Stimulated activated CD8-positive, alpha-beta memory T cell treated with anti-CD3 and anti-CD28 coated beads, Interleukin-15, amount 100 ng/mL, for 1 hour (primary cell): ENCODE measurements at places on chromosomes 3 and 15.

GRCh38 chr15:71773206-71773859, 37.0 kb upstream of the NR2E3 start:
- no peak for DNase-seq

DNA sequence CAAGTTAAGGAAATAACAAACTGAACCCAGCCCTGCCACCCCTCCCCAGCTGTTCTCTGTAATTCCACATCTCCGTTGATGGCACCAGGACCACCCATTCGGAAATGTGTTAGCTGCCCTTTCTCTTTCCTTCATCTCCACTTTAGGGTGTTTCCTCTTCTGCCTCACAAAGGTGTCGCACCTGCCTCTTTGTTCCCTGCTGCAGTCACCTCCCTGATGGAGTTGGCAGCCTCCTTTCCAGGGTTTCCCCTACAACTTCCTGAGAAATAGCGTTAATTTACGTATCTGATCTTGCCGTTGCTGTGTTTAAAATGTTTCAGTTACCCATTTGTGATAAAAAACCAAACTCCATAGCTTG, 57.3 kb downstream of the GPR171 start:
- no peak for DNase-seq

DNA sequence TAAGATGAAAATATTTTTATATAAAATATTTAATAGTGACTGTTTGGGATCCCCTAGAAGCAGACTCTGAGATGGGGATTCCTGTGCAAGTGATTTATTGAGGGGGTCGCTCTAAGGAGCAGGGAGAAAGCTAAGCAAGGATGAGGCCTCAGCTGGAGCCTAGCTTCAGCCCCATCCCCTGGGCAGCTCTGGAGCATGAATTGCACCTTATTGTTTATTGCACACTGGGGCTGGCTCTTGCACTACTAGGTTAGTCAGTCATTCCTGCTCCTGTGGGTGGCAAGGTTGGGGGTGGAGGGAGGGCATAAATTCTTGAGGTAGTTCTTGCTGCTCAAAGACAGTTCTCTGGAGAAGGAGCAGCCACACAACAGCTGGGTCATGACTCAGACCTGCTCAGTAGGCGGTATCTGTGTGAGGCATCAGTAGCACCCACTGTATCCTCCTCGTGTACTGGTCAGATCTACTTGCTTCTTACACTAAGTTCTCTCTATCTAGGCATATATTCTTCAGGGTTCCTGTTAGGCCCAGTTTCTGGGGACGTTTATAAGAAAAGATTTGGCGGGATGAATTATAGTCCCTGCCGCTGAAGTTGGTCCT, 27.2 kb upstream of the TNFSF10 start:
- DNase-seq = peak; percentile 18

GRCh38 chr3:11335056-11335608, 62.9 kb downstream of the ATG7 start:
- no peak for DNase-seq

DNA sequence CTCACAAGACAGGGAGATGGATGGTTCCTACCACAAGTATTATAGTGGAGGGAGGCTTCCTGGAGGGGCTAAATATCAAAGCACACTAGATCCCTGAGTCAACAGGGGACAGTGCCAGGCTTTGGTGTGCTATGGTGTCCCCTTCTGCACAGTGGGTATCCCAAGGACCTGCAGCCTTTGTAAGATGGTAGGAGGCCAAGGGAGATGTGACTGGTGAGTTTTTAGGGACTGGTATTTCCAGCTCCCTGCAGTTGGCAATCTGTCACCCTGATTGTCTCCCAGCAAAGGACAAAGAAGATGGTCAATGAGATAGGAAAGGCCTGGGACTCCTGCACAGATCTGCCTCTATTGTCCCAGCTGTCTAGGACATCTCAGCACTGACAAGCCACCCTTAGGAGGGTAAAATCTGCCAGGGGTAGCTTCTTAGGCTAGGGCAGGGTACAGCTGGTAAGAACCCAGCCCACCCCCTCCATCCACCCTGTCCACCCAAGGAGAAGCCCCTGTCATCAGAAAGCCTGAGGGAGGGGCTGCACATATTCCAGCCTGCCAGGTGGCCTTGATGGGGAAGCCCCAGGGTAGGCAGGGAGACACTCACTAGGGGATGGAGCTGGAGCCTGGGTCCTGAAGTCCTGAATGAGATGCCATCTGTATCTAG, 631 bp downstream of the CYP1A1 start:
- no peak for DNase-seq

DNA sequence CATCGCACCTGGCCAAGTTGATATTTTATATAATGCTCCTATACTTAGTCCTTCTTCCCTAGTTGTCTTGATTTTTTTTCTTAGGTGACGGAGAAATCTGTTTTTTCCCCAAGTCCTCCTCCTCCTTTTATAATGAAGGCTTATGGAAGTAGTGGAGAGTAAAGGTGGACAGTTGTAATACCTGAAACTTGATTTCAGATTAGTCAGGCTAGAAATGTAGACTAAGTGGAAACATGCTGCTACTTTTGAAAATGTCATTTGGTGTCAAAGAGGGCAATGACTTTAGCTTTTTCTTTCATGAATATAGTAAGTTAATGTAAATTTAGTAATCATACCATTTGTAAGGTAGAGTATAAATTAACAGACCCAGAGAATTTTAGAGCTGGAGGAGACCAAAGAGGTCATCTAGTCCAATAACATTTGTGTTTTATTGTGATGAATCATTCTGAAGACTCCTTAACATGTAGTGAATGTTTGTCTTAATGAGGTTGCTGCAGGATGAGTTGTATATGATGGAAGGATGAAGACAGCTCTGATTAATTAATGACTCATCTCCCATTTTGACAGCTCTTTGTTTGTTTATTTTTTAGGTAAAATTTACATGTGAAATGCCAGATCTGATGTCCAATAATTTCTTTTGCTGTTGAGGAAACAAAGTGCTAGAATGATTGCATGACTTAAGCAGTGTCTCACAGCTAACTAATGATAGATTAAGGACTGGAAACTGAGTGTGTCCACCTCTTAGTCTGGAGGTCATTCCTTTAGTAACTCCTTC, 8.7 kb downstream of the CTDSPL2 start:
- DNase-seq = no peak

DNA sequence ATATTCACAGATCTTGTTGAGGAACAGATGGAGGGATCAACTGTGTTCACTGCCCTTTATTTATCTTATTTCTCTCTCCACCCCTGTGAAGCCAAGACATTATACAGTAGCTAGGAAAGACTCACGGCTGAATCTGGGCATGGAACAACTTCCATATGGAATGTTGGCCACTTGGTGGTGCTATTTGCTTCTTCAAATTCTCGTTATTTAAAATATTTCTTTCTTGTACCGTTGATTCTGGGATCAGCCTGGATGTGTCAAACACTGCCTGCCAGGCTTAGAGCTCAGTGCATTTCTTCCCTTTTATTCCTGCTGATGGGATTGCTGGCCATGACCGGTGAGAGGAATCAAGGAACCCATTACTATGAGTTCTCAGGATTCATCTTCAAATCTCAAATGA, 17.5 kb upstream of the GASK1A start:
- DNase-seq = no peak

DNA sequence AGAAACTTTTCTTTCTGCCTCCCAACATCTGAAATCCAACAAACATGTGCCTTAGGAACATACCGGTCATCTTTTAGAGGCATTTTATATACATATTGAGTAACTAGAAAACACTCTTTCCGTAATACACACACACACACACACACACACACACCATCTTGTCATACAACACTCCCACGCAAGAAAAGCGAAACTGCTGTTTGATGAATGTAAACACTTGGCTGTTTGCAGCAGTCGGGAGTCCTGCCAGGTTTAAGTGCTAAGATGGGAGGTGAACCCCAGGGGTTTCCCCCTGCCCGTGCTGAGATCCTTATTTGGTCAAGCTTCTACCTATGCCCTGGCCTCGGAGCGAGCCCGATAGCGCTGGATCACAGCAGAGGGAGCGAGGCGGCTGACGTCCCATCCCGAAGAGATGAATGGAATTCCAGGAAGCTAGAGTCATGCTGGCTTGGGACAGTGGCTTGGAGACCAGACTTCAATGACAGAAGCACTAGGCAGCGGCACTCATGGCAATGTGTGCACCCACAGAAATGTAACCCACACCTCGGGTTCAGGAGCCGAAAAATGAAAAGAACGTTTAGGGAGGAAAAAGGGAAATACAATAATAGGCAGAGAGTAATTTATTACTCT, 1.3 kb upstream of the THBS1 start:
- DNase-seq = no peak

DNA sequence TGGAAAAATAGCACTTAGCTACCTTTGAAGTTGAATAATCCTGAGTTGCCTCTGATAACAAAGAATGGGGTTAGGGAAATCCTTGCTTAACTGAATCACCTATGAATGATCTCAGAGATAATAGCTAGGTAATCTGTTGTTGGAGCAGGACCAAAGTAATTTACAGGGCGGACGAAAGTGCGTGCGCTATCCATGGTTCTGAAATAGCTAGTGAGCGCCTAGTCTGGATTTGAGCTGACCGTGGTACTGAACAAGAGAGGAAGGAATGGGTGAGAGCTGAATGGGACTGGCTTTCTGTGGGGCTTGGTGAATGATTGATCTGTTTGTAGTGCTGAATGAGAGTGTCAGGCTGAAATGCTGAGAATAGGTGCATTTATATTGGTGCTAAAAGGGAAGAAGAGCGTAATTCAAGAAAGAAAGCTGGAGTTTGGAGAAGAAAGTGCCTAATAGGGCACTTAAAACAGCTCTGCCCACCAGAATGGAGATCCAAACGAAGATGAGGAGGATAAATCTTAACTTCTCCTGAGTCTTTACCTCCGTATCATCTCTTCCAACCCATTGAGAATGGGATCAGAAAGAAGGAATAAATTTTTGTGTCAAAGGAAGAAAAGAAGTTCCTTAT, 10.1 kb downstream of the SCN10A start:
- DNase-seq = no peak

DNA sequence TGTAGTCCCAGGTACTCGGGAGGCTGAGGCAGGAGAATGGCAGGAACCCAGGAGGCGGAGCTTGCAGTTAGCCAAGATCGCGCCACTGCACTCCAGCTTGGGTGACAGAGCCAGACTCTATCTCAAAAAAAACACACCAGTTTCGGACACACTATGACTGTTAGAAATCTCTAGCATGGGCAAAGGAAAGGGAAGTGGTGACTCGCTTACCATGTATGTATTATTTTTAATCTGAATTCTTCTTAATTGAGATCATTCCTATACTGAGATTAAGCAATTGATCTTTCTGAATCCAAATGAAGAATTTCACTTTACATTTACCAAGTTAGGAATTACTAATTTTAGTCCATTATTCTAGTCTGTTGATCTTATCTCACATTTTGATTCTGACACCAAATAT, 459.2 kb upstream of the ALCAM start:
- no peak for DNase-seq

- DNase-seq = no peak
Measured at GRCh38 chr3:88038566-88038965, 20.2 kb downstream of the CGGBP1 start.

DNA sequence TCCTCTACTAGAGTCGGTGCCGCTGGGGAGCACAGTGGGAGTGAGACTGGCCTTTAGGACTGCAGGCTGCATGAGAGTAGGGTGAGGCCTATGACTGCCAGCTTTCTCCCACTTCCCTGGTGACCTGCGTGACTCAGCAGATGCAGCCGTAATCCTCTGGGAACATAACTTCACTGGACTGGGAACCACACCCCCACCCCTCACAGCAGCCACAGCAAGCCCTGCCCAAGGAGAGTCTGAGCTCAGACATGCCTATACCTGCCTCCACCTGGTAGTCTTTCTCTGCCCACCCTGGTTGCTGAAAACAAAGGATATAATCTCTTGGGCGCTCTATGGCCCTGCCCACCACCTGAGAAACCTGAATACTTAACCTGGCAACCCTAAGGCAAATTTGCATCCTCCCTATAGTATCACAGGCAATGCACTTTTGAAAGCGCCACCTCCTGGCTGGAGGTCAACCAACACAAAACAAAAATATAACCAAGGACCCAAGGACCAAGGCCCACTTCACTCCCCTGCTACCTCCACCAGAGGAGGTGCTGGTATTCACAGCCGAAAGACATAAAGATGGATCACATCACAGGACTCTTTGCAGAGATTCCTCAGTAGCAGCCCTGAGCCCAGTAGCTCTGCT, 308.9 kb downstream of the CTNNB1 start:
- no peak for DNase-seq

- no peak for DNase-seq
Measured at GRCh38 chr3:180457225-180457624, 144.7 kb upstream of the TTC14 start.

DNA sequence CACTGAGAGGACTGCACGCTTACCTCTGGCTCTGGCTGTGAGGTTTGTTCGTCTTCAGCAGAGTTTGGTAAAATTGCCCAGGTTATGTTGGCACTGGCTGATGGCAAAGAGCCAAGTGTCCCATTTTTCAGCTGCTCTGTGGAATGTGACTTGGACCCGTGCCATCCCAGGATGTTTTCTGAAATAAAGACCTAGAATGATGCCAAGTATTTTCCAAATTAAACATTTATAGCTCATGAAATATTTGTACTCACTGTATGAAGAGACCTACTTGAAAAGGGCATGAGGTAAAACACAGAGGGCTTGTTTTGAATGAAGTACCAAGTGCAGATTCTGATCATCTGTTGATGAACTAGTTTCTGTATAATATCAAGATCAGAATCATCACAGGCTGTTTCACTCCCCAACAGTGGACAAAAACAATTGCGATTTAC, 200.5 kb downstream of the STT3B start:
- DNase-seq = no peak

DNA sequence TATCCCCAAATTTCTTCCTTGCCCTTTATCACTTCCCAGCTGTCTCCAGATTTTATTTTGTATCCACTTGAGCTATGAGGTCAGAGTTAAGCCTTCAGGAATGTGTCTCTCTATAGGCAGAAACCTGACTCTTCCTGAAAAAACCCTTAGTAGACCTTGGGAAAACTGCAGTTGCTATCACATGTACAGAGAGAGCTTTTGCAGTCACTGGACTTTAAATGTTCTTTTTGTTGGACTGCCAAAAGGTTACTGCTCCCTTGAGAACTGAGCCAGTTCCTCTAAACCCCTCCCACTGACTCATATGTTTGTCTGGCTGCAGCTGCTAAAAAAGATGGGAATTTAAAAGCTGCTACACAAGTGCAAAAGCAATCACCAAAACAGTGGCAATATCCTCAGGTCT, 169.1 kb upstream of the CCDC54 start:
- no peak for DNase-seq
